ENCODE measurements at places on chromosomes 1 and 21. TPM values are rescaled to one million over a fixed set of nuclear protein-coding genes. Genes with fewer than 3 reads are reported as not detected.

Gene NBPF1
- 71.6 TPM for total RNA-seq

Gene DNASE2B
- not detected for total RNA-seq

GRCh38 chr1:115927971-115928370, 48.3 kb upstream of the SLC22A15 start:
- no peak for DNase-seq

GRCh38 chr1:23177438-23178380, 9.1 kb upstream of the LUZP1 start:
- peak; percentile 95 for DNase-seq

Gene SLC25A34
- total RNA-seq = 1.5 TPM

Gene ARHGAP30
- total RNA-seq = not detected

- no peak for DNase-seq
Observed at GRCh38 chr21:33089395-33090119, 19.6 kb downstream of the OLIG1 start.

- DNase-seq = peak; percentile 76
Observed at GRCh38 chr1:161198194-161198896, 509 bp downstream of the ADAMTS4 start.

DNA sequence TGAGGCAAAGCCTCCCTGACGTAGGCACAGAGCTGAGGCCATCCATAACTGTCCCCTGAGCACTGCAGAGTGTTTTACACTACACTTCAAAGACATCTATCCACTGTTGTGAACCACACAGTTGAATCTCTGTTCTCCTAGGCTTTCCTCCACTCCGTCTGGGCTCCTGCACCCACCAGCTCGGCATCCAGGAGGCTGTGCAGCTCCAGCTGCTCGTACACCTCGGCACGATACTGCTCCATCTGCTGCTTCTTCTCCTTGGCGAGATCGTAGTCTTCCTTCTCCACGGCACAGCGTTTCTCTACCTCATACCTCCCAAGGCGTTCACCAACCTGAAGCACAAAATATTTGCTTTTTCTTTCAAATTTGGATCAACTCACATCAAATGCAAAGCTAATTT, 18.2 kb downstream of the CEP104 start:
- no peak for DNase-seq

DNA sequence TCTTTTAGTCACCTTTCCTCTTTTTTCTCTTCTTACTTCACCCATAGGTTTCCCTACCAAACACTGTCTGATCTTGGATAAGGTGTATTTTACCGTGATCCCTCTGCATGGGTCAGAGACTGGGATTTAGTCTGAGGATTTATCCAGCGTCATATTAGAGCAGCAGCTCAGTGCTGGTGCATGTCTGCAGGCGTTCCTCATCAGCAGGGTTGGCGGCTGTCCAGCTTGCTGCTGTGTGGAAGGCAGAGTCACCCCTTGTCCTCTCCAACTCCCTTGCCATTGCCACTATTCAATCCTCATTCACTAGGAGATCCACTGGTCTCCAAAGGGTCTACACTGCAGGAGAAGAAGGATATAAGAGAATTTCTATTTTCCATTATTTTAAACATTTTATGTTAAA, 7.3 kb upstream of the FAM78B start:
- DNase-seq = no peak

DNA sequence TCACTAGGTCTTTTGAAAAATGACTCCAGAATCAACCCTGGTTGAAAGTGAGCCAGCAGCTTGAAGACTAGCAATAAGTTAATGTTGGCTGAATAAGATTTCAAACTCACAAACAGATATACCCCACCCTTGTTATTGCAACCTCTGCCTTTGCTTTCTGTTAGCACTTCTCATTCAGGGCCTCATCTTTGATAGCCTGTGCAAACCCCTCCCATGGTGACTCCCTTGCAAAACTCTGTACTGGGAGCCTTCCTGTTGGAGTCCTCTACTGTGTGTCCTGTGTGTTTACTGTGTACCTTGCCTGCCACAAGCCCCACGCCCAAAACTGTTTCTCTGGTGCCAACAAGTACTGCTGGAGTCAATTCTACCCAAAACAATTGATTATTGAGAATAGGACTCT, 50.2 kb downstream of the ZNF678 start:
- no peak for DNase-seq

DNA sequence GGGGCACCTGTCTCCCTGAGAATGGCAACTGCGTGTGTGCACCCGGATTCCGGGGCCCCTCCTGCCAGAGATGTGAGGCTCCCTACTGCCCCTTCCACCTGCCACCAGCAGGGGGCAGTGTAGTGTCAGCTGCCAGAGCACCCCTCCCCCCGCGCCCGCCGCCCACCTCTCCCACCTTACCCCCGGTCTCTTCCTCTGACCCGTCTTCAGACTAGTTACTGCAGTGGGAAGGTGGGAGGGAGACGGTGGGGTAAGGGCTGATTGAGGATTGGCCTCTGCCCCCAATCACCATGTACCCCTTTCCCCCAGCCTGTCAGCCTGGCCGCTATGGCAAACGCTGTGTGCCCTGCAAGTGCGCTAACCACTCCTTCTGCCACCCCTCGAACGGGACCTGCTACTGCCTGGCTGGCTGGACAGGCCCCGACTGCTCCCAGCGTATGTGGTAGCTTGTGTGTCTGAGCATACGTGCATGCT, 10.1 kb upstream of the LRRC71 start:
- DNase-seq = peak; percentile 93

Gene ENAH
- 344 TPM for total RNA-seq

- no peak for DNase-seq
Observed at GRCh38 chr1:54107131-54107530, 45.7 kb downstream of the CDCP2 start.
